Muscle of arm (tissue), 14 donors: ENCODE measurements at places on chromosomes 16 and 17. TPM values are rescaled to one million over a fixed set of nuclear protein-coding genes. Genes with fewer than 3 reads are reported as not detected.

The KCNH6 gene
- polyA plus RNA-seq, result not detected

The TMED6 gene
- polyA plus RNA-seq, result 1.1 TPM

GRCh38 chr17:5467416-5467815 lies 1.4 kb downstream of the DHX33 start:
- DNase-seq, result no peak

DNA sequence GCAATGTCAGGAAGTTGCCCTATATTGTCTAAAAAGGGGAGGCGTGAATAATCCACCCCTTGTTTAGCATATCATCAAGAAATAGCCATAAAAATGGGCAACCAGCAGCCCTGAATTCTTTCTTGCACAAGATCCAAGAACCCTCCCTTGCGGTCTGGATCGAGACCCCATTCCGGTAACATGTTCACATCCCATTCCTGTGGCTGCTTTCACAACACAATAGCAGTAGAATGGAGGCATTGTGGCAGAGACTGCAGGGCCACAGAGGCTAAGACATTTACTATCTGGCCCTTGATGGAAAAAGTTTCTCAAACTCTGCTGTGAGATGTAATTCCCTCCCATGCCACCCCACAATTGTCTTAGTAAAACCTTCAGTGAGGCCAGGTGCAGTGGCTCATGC lies 73.2 kb downstream of the RMI2 start:
- DNase-seq, result no peak

DNA sequence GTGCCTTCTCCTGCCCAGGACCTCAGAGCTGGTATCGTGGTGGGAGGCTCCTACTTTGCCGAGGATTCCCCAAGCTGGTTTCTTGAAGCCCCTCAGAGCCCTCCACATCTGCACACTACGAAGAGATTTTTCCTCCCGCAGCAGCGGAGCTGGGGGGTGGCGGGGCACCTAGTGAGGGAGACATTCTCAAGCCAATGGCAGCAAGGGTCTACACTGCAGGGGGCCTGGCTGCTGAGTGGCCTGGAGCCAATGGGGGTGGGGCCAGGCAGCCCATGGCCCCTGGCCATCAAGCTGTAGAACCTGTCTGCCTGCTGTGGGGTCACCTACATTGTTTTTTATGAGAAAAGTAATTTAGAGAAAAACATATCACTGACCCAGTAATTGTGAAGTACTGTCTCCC lies 5.0 kb downstream of the SLC26A11 start:
- no peak for DNase-seq
